Left forelimb (tissue), 1 donor: ENCODE measurements at places on chromosomes 2 and 18.

DNA sequence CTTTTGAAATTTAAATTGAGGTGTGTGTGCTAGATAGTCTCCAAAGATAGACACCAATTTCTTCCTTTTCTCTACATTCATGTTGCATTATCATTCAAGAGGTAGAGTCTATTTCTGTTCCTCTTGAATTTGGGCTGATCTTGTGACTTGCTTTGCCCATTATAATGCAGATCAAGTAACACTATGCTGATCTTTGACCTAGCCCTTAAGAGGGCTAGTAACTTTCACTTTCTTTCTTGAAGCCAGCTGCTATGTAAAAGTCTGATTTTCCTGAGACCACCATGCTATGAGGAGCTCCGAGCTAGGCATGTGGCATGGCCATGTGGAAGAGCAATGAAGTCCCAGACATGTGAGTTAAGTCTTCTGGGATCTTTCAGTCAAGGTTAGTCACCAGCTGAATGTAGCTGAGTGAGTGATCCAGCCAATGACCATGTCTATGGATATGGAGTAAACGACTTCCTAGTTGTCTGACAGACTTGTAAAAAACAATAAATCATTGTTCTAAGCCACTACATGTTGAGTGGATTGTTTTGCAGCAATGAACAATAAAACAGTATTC lies 189.4 kb upstream of the CWC22 start:
- no peak for DNase-seq

DNA sequence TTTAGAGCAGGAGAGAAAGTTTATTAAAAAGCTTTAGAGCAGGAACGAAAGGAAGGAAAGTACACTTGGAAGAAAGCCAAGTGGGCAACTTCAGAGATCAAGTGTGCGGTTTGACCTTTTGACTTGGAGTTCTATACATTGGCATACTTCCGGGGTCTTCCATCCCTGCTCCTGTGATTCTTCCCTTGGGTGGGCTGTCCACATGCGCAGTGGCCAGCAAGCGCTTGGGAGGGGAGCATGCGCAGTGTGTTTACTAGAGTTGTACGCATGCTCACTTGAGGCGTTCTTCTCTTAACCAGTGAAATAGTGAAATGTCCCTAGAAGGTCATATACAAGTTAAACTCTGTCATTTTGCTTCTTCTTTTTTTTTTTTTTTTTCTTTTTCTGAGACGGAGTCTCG lies 56.9 kb upstream of the ZNF532 start:
- no peak for DNase-seq

GRCh38 chr2:16429431-16430145 lies 236.0 kb downstream of the CYRIA start:
- DNase-seq: no peak

DNA sequence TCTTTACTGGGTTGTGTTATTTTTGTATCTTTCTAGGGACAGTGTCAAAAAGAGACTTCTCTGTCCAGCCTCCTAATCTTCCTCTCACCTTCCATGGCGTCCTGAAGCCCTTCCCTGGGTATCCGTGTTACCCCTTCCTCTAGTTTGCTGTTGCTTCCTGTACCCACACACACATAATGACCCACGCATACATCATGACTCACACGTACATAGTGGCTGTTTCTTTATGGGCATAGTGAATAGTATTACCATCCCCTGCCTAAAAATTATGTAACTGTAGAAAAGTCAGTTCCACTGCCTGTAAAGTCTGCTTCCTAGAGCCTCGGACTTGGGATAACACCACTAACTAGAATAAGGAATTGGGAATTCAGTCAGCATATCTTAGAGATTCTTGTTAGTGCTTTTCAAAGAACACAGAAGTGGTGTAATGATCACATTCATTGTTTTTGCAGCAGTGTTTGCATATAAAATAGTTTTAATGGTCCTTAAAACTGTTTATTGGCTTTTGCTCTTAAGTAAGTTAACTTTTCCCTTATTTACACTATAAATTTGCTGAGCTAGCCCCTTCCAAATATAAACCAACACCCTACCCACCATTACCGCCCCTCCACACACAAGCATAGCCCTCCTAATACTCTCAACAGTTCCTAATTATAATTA lies 308.4 kb upstream of the RAB12 start:
- no peak for DNase-seq

GRCh38 chr2:216116418-216116817 lies 7.3 kb downstream of the XRCC5 start:
- no peak for DNase-seq

GRCh38 chr2:238861013-238861730 lies 13.3 kb downstream of the TWIST2 start:
- DNase-seq: peak; percentile 33
